ENCODE measurements at places on chromosomes 11 and 22.

DNA sequence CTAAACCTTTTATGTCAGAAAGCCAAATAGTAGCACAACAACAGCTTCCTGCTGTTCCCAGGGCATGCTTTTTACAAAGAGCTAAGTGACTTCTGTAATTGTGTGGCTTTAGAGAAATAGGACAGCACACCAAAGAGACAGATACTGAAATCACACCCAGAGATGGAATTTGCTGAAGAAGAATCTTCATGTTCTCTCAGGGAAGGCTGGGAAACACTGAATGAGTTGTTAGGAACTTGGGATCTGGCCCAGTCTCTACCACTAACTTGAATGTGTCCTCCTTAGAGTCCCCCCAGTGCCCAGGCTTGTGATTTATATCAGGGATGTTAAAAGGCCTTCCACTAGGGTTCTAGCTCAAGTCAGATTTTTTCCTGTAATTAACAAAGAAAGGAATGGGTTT lies 175.2 kb downstream of the DBX1 start:
- no peak for DNase-seq

DNA sequence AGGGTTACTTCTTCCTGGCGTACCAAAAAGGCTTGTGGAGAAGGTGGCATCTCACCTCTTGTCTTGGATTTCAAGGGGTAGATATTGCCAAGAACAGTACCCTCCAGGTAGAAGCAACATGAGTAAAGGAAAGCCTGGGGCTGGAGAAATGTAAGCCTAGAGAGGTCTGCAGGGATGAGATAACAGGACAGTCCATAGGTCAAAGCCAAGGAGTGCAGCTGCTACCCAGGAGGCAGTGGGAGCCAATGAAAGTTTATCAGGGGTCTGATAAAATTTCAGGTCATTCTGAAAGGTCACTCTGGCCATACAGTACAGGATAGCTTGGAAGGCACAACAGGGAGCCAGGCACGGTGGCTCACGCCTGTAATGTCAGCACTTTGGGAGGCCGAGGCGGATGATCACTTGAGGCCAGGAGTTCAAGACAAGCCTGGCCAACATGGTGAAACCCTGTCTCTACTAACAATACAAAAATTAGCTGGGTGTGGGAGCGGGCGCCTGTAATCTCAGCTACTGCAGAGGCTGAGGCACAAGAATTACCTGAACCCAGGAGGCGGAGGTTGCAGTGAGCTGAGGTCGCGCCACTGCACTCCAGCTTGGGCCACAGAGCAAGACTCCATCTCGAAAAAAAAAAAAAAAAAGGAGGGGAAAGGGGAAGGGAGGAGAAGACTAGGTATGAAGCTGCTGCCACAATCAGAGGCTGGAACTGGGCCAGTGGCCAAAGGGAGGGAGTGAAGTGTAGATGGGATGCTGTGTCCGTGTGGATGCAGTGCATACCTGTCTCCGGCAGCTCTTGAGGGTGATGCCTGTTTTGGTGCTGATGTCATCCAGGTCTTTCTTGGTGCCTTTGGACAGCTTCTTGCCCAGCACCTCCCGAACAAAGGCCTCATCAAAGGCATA lies 1.2 kb downstream of the FIBP start:
- no peak for DNase-seq

DNA sequence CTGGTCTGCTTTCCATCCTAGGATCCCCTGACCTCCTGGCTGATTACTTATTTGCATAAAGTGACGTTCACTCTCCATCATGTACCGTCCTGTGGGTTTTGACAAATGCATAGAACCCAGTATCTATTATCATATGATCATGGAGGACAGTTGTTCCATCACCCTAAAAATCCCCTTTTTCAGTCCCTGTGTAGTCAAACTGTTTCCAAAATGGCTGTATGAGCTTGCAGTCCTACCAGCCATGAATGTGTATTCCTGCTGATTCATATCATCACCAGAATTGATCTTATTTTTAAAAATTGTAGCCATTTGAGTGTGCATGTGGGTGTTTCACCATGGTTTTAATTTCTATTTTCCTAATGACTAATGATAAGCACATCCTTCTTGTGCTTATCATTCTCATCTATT lies 108.8 kb downstream of the MPPED1 start:
- no peak for DNase-seq

DNA sequence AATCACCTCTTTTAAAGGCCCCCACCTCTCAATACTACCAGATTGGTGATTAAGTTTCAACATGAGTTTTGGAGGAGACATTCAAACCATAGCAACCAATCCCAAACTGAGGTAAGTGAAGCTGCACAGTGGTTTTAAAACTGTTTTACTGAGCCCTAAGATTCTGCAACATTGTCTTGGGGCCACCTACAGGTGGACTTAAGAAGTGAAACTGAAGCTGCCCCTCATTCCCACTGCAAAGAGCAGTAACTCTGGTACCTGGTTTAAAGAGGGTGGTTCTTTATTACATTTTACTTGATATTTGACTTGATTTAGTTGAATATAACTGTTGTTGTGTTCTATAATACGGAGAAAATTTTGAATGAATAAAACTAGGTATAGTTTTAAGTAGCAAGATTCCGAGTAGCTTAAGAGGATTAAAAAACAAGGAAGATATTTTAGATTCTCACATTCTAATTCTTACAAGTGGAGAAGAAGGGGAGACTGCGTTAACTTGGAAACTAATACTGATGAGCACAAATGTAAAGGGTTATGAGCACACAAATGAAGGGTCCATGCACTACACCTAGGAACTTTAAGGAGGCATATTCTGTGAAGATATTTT lies 26.7 kb downstream of the SYT9 start:
- no peak for DNase-seq

- peak; percentile 65 for DNase-seq
These were observed 1.2 kb upstream of the TYMP start for GRCh38 chr22:50530877-50531545.

- DNase-seq: no peak
These were observed 39.3 kb upstream of the SOX6 start for GRCh38 chr11:16395601-16396000.

DNA sequence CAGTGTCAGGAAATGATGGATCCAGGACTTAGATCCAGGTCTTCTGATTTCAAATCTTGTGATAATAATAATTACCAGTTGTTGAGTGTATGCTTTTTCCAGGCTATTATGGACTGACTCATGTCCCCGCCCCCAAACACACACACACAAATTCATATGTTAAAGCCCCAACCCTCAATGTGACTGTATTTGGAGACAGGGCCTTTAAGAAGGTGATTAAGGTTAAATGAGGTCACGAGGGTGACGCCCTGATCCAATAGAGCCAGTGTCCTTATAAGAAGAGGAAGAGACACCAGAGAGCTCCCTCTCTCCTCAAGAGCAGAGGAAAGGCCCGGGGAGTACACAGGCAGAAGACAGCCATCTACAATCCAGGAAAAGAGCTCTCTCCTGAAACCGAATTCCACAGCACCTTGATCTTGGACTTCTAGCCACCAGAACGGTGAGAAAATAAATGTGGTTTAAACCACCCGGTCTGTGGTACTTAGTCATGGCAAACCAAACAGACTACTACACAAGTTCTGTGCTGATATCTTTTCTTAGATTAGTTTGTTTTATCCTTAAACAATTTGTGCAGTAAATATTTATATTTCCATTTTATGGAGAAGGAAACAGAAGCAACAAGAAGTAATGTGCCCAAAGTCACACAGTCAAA lies 8.2 kb downstream of the TMPRSS5 start:
- DNase-seq: no peak

DNA sequence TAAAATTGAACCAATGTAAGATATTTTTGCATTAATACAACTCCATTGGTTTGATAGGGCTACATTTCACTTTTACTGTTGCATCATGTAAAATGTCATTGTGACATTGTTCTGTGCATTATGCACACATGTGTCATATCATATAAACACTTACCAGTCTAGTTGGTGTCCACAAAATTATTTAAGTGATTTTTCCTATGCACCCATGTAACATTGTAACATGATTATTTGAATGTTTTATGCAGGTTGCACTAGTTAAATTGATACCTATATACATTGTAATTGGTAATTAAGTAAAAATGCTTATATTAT lies 9.6 kb upstream of the BIRC3 start:
- no peak for DNase-seq

DNA sequence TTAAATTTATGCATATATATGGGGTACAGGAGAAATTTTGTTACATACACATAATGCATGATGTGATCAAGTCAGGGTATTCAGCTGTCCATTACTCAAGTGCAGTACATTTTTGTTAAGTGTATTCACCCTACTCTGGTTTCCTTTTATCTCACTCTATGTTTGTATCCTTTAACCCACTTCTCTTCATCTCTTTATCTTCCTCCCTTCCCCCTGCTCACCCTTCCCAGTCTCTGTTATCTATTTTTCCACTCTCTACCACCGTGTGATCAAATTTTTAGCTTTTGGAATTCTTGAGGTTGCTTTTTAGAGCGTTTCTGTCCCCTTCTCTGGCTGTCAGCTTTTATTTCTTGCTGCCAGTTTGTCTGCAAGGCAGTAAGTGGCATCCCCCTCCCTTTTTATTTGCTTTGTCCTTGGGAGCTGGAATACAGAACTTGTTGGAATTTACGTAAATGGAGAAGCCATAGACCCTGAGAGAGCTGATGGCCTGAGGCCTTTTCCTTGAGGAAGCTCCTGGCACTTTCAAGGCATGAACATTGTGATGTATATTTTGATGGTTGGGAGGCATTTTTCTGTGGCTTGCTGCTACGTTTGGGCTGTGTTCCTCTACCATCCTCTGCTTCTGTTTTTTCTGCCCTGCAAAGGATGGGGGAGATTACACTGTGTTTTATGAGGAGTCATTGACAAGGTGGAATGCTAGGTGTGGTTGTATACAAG lies 148.6 kb downstream of the LDLRAD3 start:
- DNase-seq: no peak

GRCh38 chr11:109439684-109440083 lies 17.7 kb downstream of the C11orf87 start:
- no peak for DNase-seq

GRCh38 chr11:60477035-60477445 lies 15.5 kb upstream of the MS4A12 start:
- DNase-seq: no peak

- no peak for DNase-seq
These were observed 786.1 kb upstream of the CNTN5 start for GRCh38 chr11:98234698-98235097.

- DNase-seq: peak; percentile 77
These were observed 3.9 kb upstream of the BCL9L start for GRCh38 chr11:118929501-118930093.

DNA sequence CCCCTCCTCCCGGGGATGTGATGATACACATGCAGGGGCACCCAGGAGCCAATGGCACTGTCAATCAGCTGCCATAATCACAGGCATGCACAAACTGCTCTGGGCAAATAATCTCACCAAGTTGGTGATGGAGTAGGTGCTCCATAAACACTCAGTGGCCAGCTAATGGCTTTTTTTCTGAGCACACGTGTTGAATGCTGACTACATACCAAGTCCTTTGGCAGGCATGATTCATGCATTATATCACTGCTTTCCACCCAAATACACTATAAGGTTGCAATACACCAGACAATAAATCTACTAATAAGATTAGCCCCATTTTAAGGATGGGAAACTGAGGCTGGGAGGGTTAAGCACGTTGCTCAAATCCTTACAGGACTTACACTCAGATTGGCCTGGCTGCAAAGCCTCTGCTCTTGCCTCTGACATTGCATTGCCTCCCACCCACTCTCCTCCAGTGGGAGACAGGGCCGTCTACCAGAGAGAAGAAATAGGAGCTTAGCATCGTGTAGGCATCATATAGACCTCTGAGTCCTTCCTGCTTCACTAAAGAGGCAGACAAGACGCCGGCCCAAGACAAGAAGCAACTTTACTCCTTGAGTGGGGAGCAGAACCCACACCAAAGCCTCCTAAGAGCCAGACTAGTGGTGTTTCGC lies 32.7 kb upstream of the ACCSL start:
- DNase-seq: no peak

- no peak for DNase-seq
These were observed 11.0 kb downstream of the DDB2 start for GRCh38 chr11:47225552-47226400.

- no peak for DNase-seq
These were observed 62.6 kb downstream of the CD6 start for GRCh38 chr11:61034111-61034510.

GRCh38 chr11:26344647-26345046 lies 12.7 kb downstream of the ANO3 start:
- no peak for DNase-seq

- no peak for DNase-seq
These were observed 709 bp downstream of the MRGPRX4 start for GRCh38 chr11:18173225-18173866.

DNA sequence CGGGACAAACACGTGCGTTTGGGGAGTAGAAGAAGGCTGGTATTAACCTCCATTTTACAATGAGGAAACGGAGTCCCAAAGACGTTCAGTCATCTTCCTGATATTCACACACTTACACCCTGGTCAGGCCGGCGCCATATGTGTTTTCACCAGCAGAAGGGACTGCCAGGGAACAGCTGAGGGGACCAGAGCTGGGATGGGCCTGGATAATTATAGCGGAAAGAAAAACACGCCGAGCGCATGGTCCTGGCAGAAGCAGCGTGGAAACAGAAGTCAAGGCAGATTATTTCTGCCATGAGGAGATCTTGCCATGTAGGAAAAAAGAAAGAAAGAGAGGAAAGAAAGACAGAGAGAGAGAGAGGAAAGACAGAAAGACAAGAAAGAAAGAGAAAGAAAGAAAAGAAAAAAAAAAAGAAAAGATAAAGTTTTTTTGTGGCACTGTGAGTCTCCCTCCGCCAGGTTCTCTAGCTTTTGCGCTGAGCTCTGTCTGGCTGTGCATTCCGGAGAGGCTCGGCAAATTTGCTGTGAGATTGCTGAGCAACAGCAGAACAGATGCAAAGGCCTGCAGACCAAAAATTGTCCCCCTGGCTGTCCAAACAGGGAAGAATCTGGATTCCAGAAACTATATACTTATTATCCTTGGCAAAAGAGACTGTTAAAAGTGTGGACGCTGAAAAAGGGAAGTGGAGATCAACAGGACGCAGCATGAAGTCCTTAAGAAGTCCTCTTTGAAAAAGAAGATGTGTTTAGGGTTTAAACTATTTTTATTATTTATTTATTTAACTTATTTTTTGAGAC lies 1.3 kb upstream of the UCP2 start:
- DNase-seq: no peak

- DNase-seq: peak; percentile 44
These were observed 913 bp downstream of the ZNHIT2 start for GRCh38 chr11:65116370-65117205.

GRCh38 chr11:121466063-121466794 lies 13.5 kb upstream of the SORL1-AS1 start:
- DNase-seq: peak; percentile 26

GRCh38 chr11:111586388-111586831 lies 15.8 kb upstream of the SIK2 start:
- DNase-seq: peak; percentile 39

GRCh38 chr11:61617515-61617914 lies 36.6 kb upstream of the SYT7 start:
- DNase-seq: no peak

GRCh38 chr11:80034801-80035200 lies 594.0 kb upstream of the TENM4 start:
- DNase-seq: no peak

All from T-helper 9 cell (primary cell).